ENCODE measurements at places on chromosomes 3 and 15. TPM values are rescaled to one million over a fixed set of nuclear protein-coding genes. Genes with fewer than 3 reads are reported as not detected.

Gene CLRN1
- total RNA-seq = not detected

DNA sequence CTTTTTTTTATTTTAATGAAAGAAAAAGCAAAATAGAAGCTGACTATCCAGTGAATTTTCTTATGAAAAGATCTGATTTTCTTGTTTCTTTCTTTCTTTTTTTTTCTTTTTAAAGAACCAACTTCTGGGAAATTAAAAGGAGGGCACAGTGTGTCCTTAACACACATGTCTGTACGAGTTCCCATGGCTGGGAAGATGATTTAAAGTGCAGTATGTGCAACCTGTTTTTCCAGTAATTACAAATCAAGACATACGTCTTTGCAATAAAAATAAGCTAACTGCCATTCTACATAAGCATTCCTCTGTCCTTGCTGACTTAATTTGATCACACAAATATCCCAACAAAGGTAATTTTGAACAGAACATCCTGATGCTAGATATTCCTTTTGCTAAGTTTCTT, 416.1 kb downstream of the ROBO1 start:
- DNase-seq = no peak

- DNase-seq = no peak
These were observed 179.8 kb downstream of the THSD4 start for GRCh38 chr15:71294911-71295602.

DNA sequence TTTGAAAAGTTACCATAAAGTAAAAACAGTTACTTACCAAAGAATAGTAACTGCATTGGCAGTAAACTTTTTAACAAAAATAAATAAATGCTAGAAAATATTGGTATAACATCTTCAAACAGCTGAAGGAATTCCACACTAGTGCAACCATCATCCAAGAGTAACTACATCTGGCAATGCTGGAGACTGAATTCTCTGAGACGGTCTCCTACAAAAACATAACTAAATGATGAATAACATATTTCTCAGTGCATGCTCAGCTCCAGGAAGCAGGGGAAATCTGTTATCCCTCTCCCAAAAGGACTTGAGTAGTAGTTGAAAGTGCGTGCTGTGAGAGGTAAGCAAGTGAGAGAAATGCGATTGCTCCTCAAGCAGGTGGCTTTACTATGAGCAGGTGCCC, 526.8 kb upstream of the CCDC54 start:
- DNase-seq = no peak

Gene DGKG
- 0.84 TPM for total RNA-seq

Gene STXBP5L
- total RNA-seq = not detected

- DNase-seq = no peak
These were observed 63.2 kb downstream of the HCN4 start for GRCh38 chr15:73305331-73306211.

Gene EFL1
- 11.9 TPM for total RNA-seq

- no peak for DNase-seq
These were observed 14.5 kb upstream of the SLC6A1 start for GRCh38 chr3:10977892-10978510.

DNA sequence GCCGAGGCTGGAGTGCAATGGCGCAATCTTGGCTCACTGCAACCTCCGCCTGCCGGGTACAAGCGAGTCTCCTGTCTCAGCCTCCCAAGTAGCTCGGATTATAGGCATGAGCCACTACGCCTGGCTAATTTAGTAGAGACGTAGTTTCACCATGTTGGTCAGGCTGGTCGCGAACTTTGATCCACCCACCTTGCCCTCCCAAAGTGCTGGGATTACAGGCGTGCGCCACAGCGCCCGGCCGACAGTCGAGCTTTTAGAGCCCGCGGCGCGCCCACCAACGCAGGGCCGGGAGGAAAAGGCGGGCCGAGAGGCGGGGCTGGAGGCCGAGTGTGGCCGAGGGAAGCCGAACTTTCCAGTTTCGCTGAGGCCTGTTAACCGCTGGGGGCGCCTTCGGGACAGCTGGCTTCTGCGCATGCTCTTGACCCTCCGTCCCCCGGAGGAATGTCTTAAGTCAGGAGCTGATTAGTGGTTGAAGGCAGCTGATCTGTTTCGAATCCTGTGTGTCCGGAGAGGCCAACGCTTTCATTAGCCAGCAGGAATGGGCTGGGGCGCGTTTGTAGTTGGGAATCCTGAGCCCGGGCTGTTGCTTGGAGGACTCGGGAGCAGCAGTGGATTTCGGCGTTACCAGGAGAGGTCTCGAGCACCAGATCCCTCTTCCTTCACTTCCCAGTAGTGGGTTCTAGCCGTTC, 10.0 kb downstream of the RPLP1 start:
- peak; percentile 80 for DNase-seq

Gene ATP13A5
- total RNA-seq = not detected

Gene HYKK
- total RNA-seq = 5.0 TPM

Gene DCLK3
- 0.09 TPM for total RNA-seq

DNA sequence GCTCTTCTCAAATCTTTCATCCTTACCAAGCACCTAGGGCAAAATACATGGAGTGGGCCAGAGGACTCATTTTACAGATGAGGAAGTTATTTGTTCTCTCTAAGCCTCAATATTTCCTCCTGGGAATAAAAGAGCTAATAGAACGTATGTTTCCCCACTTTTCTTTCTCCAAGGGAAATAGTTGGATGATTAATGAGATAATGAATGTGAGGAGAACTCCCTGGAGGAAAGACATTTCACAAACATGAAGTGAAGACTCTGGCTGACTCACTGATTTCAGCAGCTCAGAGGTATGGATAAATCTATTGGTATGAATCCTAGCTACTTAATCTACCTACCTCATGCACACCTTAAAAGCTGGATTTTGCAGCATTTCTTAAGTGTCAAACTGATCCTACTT, 98.4 kb downstream of the ECT2 start:
- no peak for DNase-seq

Gene NECTIN3
- 29.6 TPM for total RNA-seq

Gene RTP1
- not detected for total RNA-seq

GRCh38 chr3:144031938-144032337, 60.3 kb downstream of the DIPK2A start:
- no peak for DNase-seq

Gene LRTM1
- not detected for total RNA-seq

DNA sequence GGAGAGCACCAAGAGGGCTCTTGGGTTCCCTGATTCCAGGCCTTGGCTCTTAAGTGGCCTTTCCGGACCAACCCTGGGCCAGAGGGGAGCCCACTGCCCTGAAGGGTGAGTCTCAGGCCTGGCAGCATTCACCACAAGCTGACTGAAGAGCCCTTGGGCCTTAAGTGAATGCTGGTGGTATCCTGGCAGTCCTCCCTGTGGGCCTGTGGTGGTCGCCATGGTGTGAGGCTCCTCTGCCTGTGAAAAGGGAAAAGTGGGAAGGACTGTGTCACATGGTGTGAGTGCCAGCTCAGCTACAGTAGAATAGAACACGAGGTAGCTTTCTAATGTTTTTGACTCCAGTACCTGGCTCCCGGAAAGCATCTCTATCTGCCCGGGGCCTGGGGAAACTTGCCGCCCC, 15.3 kb downstream of the CHDH start:
- DNase-seq = no peak

GRCh38 chr3:31890742-31891469, 90.2 kb downstream of the OSBPL10 start:
- no peak for DNase-seq

DNA sequence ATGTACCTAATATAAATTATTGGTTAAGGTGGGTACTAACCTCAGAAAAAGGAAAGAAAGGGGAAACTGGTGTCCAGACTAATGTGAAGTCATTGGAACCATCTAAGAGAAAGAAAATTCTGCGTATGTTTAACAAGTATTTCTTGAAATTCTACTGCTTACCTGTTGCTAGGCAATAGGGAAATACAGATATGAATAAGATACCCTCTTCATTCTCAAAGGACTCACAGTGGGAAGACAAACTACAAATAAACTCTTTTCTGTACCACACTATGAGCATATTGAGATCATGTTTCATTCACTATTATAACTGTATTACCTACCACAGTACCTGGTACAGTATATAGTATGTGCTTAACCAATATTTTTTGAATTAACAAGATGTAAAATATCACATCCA, 140.5 kb upstream of the MLF1 start:
- no peak for DNase-seq

DNA sequence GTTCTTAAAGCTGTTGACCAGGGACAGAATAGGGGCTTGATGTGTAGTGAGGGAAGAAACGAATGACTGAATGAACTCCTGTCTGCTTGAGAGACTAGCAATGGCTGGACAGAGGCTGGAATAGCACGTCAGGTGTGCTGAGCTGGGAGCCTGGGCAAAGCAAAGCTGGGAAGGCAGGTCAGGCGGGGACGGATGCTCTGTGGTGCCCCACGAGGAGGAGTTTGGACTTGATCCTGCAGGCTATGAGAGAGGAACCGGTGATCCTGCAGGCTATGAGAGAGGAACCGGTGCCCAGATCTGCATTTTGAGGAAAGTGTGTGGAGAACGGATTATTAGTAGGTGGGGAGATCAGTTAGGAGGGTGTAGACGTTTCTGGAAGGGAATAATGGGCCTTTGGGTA, 31.3 kb upstream of the PSTPIP1 start:
- no peak for DNase-seq

GRCh38 chr3:110738531-110738930, 333.1 kb upstream of the NECTIN3 start:
- no peak for DNase-seq

Gene P2RY12
- total RNA-seq = 8.3 TPM

DNA sequence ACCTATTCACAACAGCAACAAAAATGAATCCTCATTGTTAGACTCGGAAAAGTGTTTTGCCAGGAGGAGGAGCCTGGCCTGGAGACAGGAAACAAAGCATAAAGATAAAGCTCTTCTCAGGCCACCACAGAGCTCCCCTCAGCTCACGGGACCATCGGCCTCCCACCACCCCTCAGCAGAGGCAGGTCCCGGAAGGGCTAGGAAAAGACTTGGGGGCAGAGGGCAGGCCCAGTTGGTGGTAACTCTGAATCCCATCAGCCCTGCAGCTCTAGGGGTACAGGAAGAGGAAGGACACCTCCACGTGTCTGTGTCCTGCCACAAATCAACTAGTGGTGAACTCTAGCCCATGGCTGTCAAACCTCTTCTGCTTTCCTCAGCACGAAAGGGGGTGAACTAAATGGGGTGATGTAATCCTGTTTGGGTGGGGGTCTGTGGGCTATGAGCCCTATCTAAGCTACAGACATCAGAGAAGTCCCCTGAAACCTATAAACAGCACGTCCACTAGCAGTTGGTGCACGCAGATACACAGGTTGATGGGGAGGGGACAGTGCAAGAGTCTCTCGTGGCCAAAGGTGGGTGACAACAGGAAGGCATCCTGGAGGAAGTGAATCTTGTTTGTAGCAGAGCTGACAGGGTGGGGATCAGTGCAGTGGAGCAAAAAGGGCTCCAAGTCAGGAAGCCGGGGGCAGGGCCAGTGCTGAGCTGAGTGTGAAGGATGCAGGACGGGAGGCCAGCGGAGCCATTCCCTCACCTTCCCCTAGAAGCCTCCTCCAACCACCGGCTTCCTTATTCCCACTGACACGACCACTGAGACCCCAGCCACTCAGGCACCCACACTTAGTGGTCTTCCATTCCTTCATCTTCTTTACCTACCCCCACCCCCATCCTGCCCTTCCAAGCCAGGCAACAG, 111.1 kb upstream of the HACD2 start:
- no peak for DNase-seq

DNA sequence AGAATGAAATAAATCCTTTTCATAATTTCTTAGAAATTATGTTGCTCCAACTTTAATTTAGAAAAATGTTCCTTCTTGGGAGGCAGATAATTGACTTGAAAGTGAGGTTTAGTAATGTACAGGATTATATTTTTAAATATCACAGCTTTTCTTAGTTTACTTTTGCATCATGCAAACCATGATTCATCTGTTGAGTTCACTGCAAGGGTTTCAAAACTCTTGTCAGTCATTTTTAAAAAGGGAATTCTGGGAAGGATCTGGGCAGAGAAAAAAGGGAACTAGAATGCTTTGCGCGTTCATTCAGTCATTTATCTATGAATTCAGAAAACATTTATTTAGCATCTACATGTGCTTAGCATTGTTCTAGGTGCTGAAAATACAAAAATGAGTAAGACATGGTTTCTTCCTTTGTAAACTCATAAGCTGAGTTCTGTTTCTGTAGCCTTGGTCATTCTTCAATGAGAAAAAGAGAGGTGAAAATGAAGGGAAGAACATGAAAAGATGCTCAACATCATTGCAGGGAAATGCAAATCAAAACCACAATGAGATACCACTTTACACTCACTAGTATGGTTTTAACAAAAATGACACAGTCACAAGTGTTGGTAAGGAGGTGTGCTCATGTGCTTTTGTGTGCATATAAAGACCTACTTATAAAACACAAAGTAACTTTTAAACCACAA, 209.1 kb downstream of the NR1D2 start:
- no peak for DNase-seq

All from omental fat pad (tissue), 4 donors.